Pons (tissue), 1 donor: ENCODE measurements at places on chromosomes 5 and 9.

DNA sequence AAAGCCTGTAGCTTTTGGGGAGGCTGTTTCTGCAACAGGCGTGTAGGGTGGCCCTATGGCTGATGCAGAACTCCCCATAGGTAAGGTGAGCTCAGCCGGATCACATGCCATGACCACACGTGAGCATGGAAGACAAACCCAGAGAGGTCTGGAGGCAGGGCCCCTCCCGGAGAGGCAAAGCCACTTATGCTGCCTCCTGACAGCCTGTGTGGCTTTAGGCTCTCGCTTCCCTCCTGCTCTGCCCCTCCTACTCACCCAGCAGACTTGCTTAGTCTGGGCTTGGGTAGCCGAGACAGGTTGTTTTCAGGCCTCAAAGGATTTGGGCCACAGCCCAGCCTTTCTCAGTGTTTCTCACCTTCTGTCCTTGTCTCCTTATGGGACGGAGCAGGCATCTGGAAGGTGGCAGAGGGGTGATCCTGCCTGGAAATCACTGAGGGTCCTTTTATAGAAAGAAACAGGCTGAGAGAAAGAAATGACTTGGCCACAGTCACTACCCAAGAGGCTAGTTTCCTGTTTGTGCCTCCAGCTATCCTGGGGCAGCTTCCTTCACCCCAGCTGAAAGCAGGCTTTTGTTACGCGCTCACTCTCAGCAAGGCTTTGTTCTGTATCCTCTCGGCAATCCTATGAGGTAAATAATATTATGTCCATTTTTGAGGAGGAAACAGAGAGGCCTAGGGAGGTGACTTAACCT is 89.9 kb downstream of the DAB2IP start:
- no peak for DNase-seq

GRCh38 chr5:155915601-155916000 is 411.4 kb upstream of the SGCD start:
- no peak for DNase-seq

- no peak for DNase-seq
Measured at GRCh38 chr5:61746831-61747575, 414.9 kb downstream of the ZSWIM6 start.

DNA sequence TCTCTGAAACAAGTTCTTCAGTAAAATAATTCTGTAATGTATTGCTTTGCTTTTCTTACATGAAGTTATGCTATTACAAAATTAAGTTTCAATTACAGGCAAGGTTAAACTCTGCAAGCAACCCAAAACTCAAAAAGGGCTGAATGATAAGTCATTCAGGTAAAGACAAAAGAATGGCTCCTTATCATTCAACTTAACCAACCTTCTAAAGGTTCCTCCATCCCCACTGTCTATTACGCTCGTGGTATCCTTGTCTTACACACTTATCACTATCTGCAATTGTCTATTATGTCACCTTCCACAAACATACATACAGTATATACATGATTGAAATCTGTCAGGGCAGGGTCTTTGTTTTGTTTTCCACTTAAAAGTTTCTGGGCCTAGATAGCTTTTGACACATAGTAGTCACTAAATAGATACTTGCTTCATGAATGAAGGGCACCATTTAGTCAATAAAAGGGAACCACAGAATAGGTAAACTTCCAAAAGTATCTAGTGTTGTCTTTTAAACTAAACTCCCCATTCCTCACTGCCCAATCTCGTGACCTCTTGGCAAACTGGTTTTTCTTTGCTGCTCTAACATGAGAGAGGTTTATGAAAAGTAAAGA is 6.9 kb downstream of the RPL37 start:
- DNase-seq = no peak

- DNase-seq = no peak
Measured at GRCh38 chr9:98707166-98708102, 1.3 kb downstream of the GABBR2 start.

DNA sequence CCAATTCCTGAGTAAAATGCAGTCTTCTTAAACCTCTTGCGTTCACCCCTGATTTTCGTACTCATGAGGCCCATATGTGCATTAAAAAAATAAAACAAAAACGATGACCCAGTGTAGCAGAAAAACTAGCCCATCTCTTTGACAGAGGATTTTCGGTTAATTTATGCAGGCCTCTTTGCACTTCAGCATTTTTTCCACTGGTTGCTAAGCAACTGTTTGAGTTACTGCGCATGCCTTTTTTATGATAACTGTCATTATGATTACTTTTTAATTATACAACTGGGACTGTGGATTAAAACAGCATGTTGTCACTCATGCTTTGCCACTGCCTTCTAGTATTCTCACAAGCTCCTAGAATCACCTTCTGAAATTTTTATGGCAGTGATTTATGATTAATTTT is 165.0 kb downstream of the SMARCA2 start:
- no peak for DNase-seq

- DNase-seq = no peak
Measured at GRCh38 chr5:176425138-176425537, 8.8 kb upstream of the CLTB start.

- DNase-seq = no peak
Measured at GRCh38 chr9:132927704-132928103, 16.7 kb downstream of the TSC1 start.

DNA sequence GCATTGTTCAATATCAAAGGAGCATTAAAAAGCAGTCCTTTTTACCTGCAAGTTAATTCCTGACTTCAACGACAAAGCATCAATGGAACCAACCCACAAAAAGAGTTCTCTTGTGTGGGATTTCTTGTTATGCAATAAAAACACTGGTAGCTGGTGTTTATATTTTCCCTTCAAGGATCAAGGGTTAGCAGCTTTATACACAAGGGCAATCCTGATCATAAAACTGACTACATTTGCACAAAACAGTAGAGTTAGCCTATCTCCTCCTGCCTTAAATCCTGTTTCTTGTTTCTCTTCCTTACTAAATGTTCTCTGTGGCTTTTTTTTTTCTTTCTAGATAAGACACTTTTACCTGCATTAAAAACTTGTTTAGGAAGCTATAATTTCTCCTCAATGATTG is 306.4 kb downstream of the SLCO4C1 start:
- DNase-seq = no peak

- DNase-seq = no peak
Measured at GRCh38 chr5:122137702-122138101, 8.4 kb downstream of the ZNF474 start.

DNA sequence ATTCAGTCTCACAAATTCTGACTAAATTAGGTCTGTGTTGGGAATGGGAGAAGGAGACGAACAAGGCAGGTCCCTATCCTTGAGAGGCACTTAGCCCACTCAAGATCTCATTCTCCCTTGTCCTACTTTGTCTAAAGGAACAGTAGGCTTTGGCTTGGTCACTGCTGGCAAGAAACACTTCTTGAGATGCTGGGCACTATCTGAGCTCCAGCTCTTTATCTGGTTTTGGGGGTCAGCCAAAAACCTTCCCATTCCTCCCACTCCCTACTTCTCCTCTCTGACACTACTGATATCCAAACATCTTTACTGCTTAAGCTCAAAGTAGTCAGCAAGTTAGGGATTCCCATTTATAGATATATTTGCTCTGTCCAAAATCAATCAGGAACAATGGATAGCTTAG is 155.2 kb downstream of the MAPKAP1 start:
- DNase-seq = no peak

DNA sequence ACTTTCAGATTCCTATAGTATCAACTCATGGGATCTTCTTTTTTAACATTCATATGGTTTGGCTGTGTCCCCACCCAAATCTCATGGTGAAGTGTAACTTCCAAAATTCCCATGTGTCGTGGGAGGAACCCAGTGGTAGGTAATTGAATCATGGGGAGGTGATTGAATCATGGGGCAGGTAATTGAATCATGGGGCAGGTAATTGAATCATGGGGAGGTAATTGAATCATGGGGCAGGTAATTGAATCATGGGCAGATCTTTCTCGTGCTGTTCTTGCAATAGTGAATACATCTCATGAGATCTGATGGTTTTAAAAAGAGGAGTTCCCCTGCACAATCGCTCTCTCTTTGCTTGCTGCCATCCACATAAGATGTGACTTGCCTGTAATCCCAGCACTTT is 21.8 kb upstream of the AGGF1 start:
- no peak for DNase-seq

DNA sequence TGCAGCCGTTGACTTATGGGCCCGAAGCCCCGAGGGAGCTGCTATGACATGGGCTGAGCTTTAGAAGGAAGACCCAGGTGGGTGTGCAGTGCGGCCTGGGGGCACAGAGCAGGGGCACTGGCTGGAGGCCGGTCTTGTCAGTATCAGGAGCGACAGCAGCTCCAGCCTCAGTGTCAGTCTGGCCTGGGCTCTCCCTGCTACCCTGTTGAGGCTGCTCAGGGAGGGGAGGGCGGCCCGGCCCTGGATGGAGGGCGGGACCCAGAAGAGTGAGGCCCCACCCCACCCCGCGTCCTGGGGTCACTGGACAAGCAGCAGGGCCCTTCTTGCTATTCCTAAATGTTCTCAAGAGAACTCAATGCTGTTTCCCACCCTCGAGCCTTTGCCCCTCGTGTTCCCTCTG is 18.0 kb downstream of the GFI1B start:
- no peak for DNase-seq

DNA sequence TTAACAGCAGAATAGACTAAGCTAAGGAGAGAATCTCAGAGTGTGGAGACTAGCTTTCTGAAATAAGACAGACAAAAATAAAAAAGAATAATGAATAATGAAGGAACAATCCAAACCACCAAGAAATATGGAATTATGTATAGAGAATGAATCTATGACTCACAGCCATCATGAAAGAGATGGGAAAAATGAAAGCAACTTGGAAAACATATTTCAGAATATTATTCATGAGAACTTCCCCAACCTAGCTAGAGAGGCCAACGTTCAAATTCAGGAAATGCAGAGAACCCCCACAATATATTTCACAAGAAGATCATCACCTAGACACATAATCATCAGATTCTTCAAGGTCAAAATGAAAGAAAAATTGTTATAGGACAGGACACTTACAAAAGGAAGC is 349.0 kb upstream of the MPDZ start:
- DNase-seq = no peak

DNA sequence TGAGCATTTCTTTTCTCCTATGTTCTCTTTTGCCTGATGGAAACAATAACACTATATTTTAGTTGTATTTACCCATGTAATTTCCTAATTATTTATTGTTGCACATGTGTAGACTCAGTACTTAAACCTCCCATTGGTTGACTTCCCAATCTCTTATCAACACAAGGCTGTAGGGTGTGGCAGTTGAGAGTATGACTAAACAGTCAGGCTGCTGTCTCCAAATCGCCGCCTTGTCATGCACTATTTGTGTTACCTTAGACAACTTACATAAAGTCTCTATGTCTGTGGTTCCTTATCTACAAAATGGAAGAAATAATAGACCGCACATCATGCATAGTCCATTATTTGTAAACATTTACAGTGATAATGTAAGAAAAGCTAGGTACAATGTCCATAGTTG is 68.9 kb upstream of the EFNA5 start:
- no peak for DNase-seq

- no peak for DNase-seq
Measured at GRCh38 chr9:99129091-99129490, 24.2 kb downstream of the TGFBR1 start.

DNA sequence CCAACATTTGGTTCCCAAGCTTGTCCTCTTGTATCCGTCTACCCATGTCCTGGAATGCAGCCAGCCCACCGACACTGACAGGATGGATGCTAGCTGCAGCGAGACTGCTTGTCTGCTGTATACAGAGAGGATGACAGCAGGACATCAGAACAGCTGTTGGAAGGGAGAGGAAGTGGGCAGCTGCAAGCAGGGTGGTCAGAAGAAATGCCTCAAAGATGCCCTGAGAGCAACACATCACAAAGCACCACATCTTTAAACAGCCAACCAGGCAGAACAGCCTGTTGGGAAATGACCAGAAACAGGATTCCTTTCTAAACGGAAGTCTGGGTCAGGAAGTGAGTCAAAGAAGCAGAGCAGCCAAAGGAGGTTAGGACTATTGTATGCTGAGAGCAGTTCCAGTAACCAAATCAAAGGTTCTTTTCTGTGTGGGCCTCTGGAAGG is 219.1 kb downstream of the NDUFS4 start:
- DNase-seq = no peak

DNA sequence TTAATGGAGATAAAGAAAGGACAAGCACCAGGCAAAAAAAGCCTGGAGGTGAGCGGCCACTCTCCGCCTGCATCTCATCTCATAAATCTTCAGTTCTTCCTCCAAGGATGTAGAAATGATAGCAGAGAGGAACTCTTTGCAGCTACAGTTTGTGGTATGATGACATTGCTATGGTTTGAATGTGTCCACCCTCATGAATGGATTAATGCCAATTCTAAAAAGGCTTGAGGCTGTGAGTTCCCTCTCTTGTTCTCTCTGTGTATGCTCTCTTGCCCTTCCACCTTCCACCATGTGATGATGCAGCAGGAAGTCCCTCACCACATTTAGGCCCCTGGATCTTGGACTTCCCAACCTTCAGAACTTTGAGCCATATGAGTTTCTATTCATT is 126.4 kb downstream of the SPOCK1 start:
- DNase-seq = no peak

- no peak for DNase-seq
Measured at GRCh38 chr5:134503088-134503936, 22.2 kb upstream of the JADE2 start.

GRCh38 chr5:122142480-122143164 is 13.3 kb downstream of the ZNF474 start:
- DNase-seq = no peak

GRCh38 chr5:80934751-80935150 is 25.4 kb upstream of the RASGRF2 start:
- DNase-seq = no peak

DNA sequence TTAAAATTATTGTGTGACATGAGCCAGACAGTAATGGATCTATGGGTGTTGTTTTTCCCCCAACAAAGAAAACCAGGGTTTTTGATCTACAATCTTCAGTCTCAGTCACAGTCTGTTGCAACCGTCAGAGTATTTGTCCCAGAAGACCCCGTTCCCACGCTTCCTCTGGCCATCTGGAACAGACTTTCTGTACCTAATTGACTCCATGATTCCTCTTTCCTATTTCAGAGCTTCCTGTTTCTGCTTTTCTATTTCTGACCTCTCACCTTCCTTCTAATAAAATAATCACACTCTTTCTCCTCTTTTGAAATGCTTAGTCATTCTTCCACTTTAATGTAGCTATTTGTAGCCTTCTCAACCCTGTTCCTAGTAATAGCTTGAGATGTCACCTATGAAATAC is 1044.8 kb downstream of the DTWD2 start:
- peak; percentile 6 for DNase-seq
